ENCODE measurements at places on chromosomes 6 and 20.
A peak's percentile ranks its signal among the peaks of the same experiment; 100 is the strongest.

DNA sequence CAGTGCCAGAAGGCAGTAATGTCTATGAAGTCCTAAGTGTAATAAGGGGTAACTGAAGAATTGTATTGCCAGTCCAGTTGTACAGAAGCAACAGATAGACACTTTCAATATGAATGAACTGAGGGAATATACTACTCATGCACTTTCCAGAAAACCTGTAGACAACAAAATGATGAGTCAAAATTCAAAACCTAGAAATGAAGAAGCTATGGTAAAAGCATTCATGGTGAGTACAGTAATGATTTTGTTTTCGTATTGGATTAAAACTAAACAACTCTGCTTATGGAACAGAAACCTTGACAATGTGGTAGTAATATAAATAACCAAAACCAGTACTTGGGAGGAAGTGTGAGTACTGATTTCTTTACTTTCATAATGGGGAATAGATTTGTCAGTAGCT, 35.0 kb downstream of the ARMC2 start:
- no peak for DNase-seq

DNA sequence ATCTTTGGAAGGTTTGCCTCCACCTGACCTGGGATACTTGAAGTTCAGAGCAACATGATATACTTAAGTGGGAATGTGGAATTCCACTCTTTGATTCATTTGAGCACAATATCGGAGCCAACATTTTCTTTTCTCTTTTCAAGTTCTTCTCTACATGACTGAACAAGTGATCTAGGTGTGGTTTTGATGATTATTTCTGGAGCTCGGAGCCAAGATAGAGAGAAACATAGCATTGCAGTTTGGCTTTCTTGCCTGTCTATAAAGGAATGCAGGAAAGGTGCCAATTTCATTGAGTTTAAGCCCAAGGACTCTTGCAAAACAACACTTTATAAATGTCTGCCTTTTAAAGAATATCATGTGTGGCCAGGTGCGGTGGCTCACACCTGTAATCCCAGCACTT, 124.2 kb upstream of the FAM83B start:
- DNase-seq, result no peak

DNA sequence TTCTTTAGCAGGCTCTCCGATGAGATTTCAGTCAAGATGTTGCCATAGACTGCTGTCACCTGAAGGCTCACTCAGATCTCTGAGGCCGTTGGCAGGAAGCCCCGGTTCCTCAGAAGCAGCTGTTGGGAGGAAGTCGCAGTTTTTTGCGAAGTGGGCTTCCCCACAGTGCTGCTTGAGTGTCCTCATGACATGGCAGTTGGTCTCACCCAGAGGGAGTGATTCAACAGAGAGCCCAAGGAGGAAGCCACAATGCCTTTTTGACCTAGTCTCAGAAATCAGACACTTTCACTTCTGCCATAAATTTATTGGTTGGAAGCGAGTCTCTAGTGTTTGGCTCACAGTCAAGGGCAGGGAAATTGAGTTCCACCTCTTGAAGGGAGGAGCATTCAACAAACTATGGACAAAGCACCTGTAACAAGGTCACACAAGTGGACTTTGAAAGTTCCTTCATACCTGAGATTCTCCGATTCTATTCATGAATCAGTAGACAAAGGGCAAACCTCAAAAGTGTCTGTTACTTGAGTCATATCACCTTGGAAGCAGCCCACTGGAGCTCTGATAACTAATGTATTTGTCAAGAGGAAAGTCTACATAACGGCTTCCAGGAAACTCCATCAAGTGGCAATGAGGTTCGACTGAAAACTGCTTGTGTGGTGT, 208.3 kb downstream of the TASP1 start:
- peak; percentile 36 for DNase-seq

DNA sequence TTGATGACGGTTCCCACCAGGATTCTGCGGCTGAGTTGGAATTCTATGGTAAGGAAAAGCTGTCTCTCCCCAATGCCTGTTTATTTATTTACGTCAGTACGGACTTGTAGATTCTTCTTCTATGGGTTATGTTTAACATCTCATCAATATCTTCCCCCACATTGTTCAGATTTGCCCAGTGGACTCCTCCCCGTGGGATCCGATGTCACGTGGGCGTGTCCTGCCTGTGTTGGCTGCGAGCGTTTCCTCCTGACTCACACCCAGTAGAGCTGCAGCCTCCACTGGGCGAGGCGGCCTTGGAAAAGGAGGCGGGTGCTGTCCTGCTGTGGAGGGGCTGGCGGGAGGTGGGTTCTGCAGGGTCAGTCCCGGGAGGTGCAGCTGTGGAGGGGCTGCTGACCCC, 46.8 kb upstream of the SLCO4A1 start:
- no peak for DNase-seq

DNA sequence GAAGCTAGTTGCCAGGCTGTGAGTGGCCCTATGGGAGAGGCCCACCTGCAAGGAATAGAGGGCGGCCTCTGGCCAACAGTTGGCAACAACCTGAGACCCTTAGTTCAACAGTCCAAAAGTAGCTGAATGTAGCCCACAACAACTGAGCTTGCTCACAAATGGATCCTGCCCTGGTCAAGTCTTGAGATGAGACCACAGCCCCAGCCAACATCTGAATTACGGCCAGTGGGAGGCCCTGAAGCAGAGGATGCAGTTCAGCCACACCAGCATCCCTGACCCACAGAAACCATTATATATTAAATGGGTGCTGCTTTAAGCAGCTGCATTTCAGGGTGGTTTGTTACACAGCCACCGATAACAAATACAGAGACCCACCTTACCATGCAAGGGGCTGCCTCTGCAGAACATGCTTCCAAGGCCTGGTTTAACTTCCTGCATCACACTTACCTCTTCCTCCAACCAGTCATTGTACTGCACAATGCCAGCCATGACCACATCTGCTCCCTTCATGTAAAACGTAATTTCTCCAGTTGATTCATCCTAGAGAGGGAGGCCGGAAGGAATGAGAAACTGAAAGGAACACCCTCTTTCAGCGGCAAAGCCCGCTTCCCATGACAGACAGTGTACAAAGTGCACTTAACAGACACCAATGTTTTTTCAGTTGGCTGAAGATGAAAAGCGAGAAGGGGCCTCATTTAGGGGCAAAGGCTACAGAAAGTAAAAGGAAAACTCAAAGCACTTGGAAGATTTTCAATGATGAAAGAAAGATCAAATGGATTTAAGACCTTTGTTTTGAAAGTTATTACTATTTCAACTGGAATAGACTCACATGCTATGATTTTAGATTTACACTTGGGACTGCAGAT, 86.2 kb upstream of the NFATC2 start:
- no peak for DNase-seq

DNA sequence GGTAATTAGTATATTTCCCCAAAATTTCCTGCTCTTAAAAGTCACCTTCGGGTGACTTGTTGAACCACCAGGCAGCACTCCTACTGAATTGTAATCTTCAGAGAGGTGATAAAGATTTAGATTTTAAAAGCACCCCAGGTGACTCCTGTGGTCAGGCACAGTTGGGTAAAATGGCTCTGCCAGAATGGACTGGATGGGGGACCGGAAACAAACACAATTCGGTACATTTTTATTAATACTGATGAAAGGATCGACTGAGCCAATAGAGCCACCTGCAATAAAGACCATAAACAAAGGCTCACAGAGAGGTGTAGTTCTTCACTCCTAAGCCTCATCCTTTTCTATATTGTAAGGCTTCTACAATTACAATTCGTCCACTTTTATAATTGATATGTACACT, 19.6 kb upstream of the FAM83C start:
- DNase-seq, result no peak

- no peak for DNase-seq
These were observed 83.0 kb upstream of the MRPS10 start for GRCh38 chr6:42300701-42301100.

GRCh38 chr6:12485837-12486236, 195.7 kb downstream of the EDN1 start:
- DNase-seq, result no peak
